H1 (cell line): ENCODE measurements at places on chromosomes 6 and 20. TPM values are rescaled to one million over a fixed set of nuclear protein-coding genes. Genes with fewer than 3 reads are reported as not detected.

GRCh38 chr6:14001329-14002012 lies 76.7 kb downstream of the RNF182 start:
- no peak for DNase-seq

WFDC11 gene
- total RNA-seq, result not detected in 2 replicates

- no peak for DNase-seq
Measured at GRCh38 chr20:16729080-16729479, 746 bp upstream of the SNRPB2 start.

- DNase-seq, result no peak
Measured at GRCh38 chr6:34855463-34855862, 32.4 kb downstream of the TAF11 start.

DNA sequence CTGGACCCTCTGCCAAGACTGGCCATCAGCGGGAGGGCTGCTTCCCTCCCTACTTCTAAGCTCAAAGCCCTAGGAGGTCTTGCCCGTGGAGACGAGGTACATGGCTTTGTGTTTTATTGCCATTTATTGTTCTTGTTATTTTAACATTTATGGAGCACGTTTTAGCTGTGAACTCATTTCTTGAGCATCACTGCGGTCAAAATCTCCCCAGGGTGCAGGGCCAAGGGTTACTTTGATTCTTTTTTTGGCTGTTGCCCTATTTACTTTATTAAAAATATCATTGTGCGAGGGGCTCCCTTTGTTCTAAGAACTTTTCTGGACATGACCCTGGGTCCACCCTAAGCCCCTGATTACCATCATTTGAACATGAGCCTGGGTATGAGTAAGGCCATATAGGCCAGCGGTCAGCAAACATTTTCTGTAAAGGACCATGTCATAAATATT lies 51.6 kb downstream of the EYA2 start:
- DNase-seq, result no peak

- no peak for DNase-seq
Measured at GRCh38 chr6:84469144-84469543, 241.7 kb upstream of the CEP162 start.

WASF1 gene
- 37.2 and 37.6 TPM in 2 replicates for total RNA-seq

DNA sequence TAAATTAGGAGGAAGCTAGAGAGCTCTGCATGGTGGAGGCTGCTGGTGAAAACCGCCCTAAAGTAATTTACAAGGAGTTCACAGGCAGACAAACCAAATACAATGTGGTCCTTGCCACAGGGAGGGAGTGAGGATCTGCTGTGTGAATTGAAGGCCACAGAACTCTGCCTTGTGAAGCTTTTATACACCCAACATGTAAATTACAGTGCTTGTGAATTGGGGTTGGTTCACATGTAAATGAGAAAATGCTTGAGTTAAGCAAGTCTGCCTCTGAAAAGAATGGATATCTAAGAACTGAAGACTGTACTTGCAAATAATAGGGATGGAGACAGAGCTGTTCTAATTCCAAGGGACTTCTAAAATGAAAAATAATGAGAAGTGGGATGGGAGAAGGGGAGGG lies 194.2 kb downstream of the SLC35F1 start:
- DNase-seq, result no peak

- no peak for DNase-seq
Measured at GRCh38 chr6:122657601-122658000, 47.4 kb downstream of the PKIB start.

DNA sequence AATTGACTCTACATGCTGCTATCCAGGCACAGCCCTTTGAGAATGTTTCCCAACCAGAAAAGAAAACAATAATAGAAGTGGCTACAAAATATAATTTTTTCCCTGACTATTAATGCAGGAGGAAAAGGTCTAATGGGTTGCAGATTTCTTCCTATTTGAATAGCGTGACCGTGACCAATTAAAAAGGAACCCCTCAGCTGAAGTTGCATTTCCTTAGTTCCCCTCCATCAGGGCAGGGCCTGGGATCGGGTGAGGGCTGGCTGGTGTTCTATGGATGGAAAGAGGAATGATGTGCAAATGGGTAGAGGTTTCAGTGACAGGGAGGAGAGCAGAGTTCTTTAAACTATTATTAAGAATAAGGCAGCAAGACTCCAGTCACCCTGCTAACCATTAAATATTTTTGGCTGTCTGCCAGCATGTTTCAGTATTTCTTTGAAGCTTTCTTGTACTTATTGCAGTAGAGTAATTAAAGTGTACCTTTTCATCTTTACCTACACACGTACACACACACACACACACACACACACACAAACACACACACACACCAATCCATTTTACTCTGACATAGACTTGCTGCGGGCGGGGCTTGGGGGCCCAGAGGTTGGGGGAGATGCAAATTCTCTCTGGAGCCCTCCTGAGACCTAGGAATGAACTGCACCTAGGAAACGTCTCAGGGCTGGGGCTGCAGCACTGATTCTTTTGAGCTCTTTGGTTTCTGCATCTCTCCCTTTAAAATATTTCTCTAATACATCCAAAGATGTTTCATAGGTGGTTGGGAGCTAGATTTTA lies 154.8 kb upstream of the SLC35B3 start:
- DNase-seq, result no peak

GRCh38 chr6:47663462-47664216 lies 34.7 kb upstream of the ADGRF4 start:
- DNase-seq, result peak; percentile 10

- DNase-seq, result no peak
Measured at GRCh38 chr6:154457046-154457713, 53.3 kb downstream of the CNKSR3 start.

- DNase-seq, result no peak
Measured at GRCh38 chr20:49367113-49367512, 89.3 kb upstream of the ZNFX1 start.
